ENCODE measurements at places on chromosomes 1 and 21. TPM values are rescaled to one million over a fixed set of nuclear protein-coding genes. Genes with fewer than 3 reads are reported as not detected.

DNA sequence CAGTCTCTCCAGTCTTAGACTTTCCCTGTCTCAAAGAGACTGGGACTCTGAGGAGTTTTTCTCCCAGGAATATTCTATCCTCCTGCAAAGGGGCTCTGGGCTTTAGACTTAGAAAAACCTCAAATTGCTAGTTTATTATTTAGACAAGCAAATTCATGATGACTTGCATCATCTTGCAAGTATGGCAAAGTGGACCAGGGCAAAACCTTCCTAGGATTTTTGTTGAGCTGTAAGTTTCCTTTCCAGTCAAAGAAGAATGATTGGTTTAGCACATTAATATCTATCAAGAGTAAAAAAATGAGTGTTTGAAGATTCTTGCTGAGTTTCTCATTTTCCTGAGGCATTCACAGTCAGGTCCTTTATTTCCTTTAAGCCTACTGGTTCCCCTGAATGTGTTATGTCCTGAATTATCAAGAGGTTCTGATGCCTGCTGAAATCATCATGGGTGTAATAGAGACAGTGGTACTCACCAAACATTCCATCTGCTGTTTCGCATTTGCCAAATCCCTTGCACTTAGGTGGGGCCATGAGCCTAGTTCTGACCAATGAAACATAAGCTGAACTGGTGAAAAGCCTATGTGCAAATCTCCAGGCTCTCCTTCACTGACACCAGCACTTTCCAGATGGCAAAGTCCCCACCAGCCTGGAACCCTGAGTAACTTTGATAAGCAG, 25.2 kb upstream of the SPAG17 start:
- no peak overlapping the region for H3K27ac ChIP-seq
- no peaks in the 10 kb centered on the region for H3K4me1 ChIP-seq
- H3K4me3 ChIP-seq = no peak overlapping the region
- DNase-seq = no peak
- H3K27me3 ChIP-seq = no peaks in the 10 kb centered on the region
- H3K36me3 ChIP-seq = no peaks in the 10 kb centered on the region

GRCh38 chr21:36330904-36331303, 10.9 kb downstream of the MORC3 start:
- peak; percentile 41 for DNase-seq
- no peaks in the 10 kb centered on the region for H3K27me3 ChIP-seq
- H3K4me1 ChIP-seq = peaks cover 62% of the 10 kb centered on the region
- H3K4me3 ChIP-seq = no peak overlapping the region
- H3K27ac ChIP-seq = no peak overlapping the region
- peaks cover 19% of the 10 kb centered on the region for H3K36me3 ChIP-seq

FAM3B gene
- not detected for total RNA-seq

DNA sequence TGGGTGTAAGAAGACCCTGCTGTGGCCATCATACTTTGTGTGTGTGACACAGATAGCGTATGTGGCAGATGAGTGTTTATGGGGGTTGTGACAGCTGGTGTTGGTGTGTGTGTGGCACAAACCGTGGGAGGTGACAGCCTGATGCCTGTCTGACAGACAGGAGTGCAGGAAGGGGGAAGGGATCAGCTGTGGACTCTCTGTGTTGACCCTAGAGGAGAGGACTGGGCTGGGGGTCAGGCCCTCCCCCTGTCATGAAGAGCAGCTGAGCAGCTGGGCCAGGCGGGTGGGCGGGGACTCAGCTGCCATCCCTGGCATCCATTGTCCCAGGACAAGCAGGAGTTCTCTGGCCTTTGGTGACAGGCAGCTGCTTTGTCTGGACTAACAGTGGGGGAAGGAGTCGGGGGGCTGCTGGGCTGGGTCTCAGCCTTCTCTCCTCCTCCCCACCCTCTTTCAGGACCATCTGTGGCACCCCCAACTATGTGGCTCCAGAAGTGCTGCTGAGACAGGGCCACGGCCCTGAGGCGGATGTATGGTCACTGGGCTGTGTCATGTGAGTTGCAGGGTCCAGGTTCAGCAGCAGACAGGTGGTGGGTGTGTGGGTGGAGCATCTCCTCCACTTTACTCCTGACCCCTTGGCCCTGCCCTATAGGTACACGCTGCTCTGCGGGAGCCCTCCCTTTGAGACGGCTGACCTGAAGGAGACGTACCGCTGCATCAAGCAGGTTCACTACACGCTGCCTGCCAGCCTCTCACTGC, 2.3 kb downstream of the PLK3 start:
- H3K36me3 ChIP-seq = peaks cover 43% of the 10 kb centered on the region
- peak overlapping the region; percentile 98 for H3K4me3 ChIP-seq

DNA sequence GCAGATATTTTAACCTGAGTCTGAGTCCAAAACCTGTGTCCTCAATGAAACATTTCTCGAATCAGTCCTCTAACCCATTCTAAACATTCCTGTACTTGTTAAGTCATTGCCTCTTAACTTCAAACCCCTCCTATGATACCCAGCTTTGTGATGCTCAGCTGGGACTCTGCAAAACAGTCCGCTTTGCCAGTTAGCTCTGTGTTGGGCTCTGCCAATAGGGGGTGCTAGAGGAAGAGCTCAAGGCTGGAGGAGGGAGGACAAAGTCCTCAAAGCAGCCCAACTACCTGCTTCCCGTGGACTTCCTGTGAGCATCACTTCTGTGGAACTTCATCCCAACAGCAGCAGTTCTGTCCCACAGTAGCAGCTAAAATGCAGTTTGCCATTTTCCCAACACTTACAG, 38.1 kb upstream of the SYT14 start:
- no peak for DNase-seq
- H3K4me1 ChIP-seq = no peaks in the 10 kb centered on the region
- H3K27me3 ChIP-seq = peaks cover 13% of the 10 kb centered on the region
- no peaks in the 10 kb centered on the region for H3K36me3 ChIP-seq
- no peak overlapping the region for H3K4me3 ChIP-seq
- no peak overlapping the region for H3K27ac ChIP-seq

DNA sequence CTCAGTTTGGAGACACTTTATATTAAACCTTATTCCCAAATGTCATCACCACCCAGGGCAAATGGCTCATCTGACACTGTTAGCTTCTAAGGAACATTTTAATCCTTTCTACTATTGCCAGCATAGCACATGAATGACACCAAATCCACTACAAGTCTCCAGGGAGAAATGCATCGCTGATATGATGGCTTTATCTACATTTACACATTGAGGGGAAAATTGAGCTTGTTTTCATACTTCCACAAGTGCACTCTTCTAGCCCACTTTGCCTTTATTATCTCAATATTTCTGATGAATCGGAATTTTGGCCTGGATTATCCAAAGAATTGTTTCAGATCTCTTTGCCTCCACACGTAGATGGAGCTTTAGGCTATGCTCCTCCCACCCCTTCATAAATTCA, 75.4 kb downstream of the RUNX1 start:
- peaks cover 50% of the 10 kb centered on the region for H3K27me3 ChIP-seq
- no peaks in the 10 kb centered on the region for H3K36me3 ChIP-seq
- no peak for DNase-seq
- H3K4me1 ChIP-seq = no peaks in the 10 kb centered on the region
- no peak overlapping the region for H3K4me3 ChIP-seq
- no peak overlapping the region for H3K27ac ChIP-seq

DNA sequence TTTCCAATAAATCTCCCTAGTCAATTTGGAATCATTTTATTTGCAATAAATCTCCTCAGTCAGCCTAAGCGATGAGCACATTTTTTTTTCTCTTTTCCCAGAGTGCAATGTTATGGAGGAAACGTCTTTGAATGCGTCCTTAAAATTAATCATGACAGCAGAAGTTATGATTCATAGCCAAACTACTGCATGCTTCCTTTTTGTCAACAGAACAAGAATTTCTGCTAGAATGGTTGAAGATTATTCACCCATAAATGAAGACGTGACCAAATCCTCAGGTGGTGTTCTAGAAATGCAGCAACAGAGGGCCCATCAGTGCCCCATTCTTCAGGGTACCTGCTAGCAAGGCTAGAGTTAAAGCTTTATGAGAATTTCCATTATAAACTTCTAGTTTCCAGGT, 407.9 kb upstream of the PKN2 start:
- no peak overlapping the region for H3K27ac ChIP-seq
- no peaks in the 10 kb centered on the region for H3K4me1 ChIP-seq
- no peak overlapping the region for H3K4me3 ChIP-seq
- DNase-seq = no peak
- H3K36me3 ChIP-seq = no peaks in the 10 kb centered on the region
- H3K27me3 ChIP-seq = no peaks in the 10 kb centered on the region

GRCh38 chr1:1325288-1326074, 879 bp downstream of the CPTP start:
- peak; percentile 75 for DNase-seq
- peak overlapping the region; percentile 89 for H3K4me3 ChIP-seq
- peaks cover 86% of the 10 kb centered on the region for H3K4me1 ChIP-seq
- H3K27ac ChIP-seq = peak overlapping the region; percentile 98
- peaks cover 34% of the 10 kb centered on the region for H3K36me3 ChIP-seq
- H3K27me3 ChIP-seq = no peaks in the 10 kb centered on the region

DNA sequence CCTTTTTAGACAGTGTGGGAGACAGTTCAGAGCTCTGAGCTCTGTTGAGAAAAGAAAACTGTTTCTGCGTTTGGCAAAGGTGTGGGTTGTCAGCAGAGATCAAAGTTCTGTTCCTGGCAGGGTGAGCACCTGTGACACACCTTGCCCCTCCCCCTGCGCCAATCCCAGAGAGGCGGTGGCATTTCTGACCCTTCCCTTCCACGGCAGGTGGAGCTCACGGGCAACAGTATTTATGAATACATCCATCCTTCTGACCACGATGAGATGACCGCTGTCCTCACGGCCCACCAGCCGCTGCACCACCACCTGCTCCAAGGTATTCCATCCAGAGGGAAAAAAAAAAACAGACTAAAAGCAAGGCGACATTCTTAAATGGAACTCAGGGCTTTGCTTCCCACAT, 20.7 kb downstream of the SIM2 start:
- H3K4me3 ChIP-seq = no peak overlapping the region
- DNase-seq = no peak
- peaks cover 97% of the 10 kb centered on the region for H3K27me3 ChIP-seq
- no peaks in the 10 kb centered on the region for H3K36me3 ChIP-seq
- no peak overlapping the region for H3K27ac ChIP-seq

- no peaks in the 10 kb centered on the region for H3K36me3 ChIP-seq
- DNase-seq = no peak
- H3K4me3 ChIP-seq = no peak overlapping the region
These were observed 24.8 kb upstream of the ACBD6 start for GRCh38 chr1:180527101-180527669.

Data from left ventricle myocardium inferior (tissue), 1 donor.